NCI-H1417 (cell line): ENCODE measurements at places on chromosomes 1 and 21.
A peak's percentile ranks its signal among the peaks of the same experiment; 100 is the strongest.

DNA sequence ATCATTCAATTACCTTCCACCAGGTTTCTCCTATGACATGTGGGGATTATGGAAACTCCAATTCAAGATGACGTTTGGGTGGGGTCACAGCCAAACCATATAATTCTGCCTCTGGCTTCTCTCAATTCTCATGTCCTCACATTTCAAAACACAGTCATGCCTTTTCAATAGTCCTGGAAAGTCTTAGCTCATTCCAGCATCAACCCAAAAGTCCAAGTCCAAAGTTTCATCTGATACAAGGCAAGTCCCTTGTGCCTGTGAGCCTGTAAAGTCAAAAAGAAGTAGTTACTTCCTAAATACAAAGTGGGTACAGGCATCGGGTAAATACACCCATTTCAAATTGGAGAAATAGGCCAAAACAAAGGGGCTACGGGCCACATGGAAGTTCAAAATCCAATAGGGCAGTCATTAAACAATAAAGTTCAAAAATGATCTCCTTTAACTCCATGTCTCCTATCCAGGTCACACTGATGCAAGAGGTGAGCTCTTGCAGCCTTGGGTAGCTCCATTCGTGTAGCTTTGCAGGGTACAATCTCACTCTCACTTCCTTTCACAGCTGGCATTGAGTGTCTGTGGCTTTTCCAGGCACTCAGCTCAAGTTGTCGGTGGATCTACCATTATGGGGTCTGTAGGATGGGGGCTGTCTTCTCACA lies 112.9 kb downstream of the FCRL5 start:
- DNase-seq: no peak

- no peak for DNase-seq
These were observed 120.9 kb upstream of the PPP2R5A start for GRCh38 chr1:212164095-212164872.

GRCh38 chr1:2801535-2802291 lies at the start of gene TTC34:
Gene TTC34, minus strand, starts transcription at chr1:2801693. Its CDS starts 866 bp downstream, at chr1:2800827.
- no peak for DNase-seq

DNA sequence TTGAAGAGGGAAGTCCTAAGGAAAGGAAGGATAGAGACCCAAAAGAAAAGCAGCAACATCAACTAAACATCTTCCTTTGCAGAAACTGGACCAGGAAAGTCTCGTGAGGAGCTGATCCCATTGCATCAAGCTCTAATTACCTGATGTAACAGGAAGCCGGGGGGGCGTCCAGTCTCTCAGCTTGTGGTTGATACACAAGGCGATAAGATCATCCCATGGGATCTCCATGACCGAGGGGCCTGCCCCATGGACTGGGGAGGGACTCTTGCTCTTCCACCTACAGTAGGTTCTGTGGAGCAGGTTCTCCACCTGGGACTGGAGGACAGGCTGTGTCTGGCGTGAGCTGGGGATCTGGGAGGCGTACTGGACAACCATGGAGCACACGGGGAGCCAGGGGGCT lies 14.8 kb upstream of the LSS start:
- no peak for DNase-seq

GRCh38 chr1:233518344-233518743 lies 95.6 kb upstream of the KCNK1 start:
- peak; percentile 14 for DNase-seq

- DNase-seq: no peak
These were observed 1.4 kb downstream of the PSEN2 start for GRCh38 chr1:226871636-226872327.

DNA sequence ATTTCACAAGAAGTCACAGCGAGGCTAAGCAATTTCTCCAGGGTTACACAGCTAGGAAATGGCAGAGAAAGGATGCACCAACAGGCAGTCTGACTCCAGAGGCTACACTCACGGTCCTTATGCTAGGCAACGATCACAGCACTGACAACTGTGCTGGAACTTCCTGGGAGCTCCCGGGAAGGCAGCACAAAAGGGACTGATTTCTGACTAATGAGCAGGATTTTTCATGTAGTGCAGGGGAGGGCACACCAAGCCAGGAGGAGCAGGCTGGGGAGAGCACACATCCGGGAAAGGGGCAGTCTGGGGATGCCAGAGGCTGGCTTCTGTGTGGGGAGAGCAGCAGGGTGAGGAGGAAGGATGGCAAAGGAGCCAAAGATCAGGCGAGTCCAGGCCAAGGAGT lies 486.7 kb downstream of the OMA1 start:
- no peak for DNase-seq

- no peak for DNase-seq
These were observed 20.1 kb downstream of the CR2 start for GRCh38 chr1:207474210-207474609.

- no peak for DNase-seq
These were observed 194.0 kb downstream of the C1orf94 start for GRCh38 chr1:34370748-34371147.

- no peak for DNase-seq
These were observed 25.9 kb downstream of the UTP25 start for GRCh38 chr1:209853676-209854075.

GRCh38 chr1:192610112-192610889 lies 25.6 kb upstream of the RGS13 start:
- no peak for DNase-seq

DNA sequence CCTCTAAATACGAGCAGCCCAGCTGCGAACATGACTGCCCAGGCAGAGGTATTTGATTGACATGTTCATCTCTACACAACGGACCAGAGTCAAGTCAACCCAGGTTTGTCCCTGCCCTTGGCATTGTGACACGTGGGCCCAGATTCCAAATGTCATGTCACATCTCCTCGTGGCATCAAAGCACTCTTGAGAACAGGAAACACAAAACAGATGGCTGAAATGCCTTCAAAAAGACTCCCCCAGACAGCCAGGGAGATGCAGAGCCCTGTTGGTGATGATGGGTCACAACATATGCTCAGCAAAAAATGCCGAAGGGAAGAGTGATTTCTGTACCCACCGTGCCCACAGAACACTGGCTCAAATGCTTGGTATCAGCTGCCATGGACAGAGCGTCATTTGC lies 337.8 kb upstream of the DAB1 start:
- no peak for DNase-seq

DNA sequence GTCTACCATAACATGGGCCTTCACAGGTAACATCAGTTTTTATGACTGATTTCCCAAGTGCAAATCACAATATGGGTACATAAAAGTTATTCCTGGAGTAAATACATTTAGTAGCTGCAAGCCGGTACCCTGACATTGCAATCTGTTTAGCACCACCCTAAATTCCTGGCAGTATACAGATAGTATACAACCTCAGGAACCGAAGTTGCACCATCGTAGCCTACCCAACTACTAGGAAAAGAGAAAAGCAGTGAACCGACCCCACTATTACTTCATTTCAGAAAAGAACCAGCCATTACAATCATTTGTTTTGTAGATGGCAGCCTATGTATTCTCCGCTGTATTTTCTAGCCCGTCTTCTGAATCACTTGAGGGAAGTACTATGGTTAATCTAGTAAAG lies 1.1 kb downstream of the ADIPOR1 start:
- DNase-seq: no peak

DNA sequence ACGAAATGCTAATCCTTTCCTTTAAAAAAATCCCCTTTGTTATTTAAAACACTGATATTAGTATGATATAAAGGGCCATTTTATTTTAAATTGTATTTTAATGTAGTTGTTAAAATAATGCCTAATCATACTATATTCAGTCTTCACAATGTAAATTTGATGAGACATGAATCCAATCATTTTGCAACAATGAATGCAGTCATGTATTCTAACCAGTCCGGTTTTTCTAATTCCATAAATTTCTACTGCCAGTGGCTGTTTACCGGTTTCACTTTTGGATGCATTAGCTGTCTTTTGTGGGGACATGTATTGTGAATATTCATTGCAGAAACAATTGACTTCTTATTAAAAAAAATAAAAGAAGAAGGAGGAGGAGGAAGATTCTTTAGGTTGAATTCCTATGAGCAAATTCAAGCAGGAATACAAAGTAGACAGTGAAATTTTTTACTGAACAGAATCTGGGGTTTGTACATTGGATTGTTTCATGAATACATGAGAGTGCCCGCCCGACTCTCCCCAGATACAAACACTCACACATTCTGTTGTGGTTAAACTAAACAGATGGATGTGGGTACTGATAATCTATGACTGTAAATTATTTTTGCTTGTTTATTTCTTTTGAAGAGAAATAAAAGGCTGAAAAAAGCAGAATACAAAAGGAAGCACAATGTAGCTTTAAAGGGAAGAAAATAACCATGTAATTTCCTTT lies 624.8 kb upstream of the PTBP2 start:
- no peak for DNase-seq

DNA sequence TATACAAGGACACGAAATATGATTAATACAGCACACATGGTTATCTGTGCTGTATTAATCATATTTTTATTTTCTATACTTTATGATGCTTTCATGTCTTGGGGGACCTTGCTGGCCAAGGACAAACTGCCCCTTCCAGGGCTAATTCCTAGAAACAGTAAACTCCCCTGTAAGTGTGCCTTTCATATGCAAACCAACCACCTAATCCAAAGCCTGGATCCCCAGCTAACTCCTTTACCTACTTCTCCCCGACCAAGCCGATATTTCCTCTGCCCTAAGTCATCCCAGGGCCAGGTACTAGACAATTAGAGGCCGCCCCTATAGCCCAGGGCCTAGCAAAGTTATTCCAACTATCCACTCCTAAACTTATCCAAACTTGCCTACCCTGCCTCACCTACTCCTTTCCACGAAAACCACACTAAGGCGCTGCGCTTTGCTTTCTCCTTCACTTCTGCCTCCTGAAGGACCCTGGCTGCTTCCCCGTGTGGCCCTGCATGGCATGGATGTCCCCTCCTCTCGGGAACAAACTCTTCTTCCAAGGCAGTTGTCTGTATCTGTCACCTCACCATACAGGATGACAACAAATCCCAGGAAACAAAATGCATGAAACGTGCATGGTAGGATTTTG lies 10.2 kb downstream of the SH3BP5L start:
- DNase-seq: no peak

- no peak for DNase-seq
These were observed 34.2 kb downstream of the KCNQ4 start for GRCh38 chr1:40817791-40818263.

DNA sequence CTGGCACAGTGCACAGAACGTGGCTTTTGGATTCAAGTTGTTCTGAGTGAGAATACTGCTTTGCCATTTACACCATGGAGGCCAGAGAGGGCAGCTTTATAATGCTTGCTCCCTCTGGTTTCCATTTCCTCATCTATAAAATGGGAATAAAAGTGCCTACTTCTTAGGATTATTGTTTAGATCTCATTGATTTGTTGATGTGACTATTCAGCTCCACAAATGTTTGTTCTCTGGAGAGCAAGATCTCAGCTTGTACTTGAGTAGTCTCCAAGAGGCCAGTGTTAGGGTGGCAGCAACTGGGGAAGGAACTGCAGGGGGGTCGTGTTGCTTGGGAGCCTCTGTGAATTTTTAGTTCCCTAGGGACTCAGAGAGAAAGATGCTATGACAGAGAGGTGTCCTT lies 55.2 kb downstream of the YARS1 start:
- DNase-seq: no peak

- no peak for DNase-seq
These were observed 47.5 kb downstream of the MRPS6 start for GRCh38 chr21:34120867-34121266.

DNA sequence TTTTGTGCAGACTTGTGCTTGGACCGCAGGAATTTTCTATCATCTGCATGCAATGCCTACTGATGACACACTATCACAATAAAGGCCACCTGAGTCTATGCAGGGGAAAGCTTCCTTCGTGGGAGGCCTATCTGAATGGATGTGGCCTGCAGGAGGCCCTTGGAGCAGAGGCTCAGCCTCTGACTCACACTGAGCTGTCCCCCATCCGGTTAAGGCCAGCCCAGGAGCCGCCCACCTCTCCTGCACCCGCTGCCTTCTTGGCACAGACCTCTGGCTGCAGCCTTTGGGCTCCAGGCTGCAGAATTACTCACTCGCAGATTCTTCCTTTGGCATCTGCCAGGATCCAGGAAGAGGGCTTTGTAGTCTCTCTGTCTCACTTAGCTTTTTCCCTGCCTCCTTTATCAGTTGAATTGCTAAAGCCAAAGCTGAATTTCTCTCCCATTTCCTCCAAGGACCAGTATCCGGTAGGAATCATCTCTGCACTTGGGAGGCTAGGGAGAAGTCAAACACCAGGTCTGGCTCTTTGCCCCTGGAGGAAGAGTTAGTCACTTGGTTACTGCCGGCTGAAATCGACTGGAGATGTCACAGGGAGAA lies 65.1 kb upstream of the JUN start:
- no peak for DNase-seq

DNA sequence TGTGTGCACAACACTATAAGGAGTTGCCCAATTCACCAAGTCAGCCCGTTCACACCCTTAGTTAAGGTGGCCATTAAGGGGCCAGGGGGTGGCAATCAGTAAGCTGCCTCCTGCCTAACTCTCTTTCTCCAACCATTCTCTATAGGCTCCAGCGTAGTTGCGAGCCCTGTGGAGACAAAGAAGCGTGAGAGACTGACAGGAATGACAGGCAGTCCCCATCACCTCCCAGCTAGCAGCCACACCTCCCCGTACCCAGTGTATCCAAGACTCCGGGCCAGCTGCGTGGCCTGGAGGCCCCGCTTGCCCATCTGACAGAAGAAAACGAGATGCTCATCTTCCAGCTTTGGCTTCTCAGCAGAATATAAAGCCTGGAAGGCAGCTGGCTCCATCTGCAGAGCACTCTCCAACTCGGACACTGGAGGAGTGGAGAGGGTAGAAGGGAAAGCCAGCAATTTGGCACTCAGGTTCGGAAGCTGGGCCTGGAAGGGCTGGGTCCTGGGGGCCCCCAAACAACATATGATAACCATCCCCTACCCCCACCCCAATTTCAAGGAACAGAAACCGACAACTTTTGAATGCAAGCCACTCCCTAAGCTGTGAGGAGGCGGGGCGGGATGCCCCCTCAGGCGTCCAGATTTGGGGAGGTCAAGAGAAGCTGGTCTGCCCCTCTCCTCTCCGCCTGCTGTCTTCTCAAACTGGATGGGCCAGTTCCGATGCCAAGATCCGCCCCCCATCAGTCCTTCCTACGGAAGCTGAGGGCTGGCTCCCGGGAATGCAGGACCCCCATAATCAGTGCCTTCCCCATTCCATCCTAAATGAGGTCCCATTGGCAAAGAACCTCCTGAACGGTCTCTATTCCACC lies 872 bp downstream of the TSTD1 start:
- no peak for DNase-seq

- DNase-seq: no peak
These were observed 629.5 kb downstream of the LMO4 start for GRCh38 chr1:87958201-87958600.

DNA sequence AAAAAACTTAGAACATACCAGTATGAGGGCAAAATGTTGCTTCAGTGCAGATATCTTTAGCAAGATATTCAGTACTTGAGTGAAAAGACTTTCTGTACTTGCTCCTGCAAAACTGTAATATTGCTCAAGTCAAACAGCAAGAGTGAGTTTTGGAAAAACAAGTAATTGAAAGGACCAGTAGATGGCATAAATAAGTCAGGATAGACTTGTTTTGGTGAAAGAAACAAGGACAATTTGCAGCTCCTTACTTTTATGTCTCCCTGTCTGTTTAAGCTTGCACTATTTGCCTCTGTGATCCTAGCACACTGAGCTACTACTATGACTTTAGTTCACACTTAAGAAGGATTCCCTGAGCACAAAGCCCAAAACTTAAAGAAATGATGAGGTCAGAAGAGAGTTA lies 39.1 kb downstream of the IFI44 start:
- DNase-seq: peak; percentile 23
